Caco-2 (cell line): ENCODE measurements at places on chromosomes 7 and 10. TPM values are rescaled to one million over a fixed set of nuclear protein-coding genes. Genes with fewer than 3 reads are reported as not detected.

GRCh38 chr10:77943121-77943901 lies 16.8 kb upstream of the DLG5 start:
- H3K4me1 ChIP-seq, result peaks cover 10% of the 10 kb centered on the region; the same call in 1 of the 2 replicates
- DNase-seq, result peak; percentile 52
- H3K27me3 ChIP-seq, result no peaks in the 10 kb centered on the region
- H3K27ac ChIP-seq, result no peak overlapping the region
- no peak overlapping the region for H3K4me3 ChIP-seq

- no peaks in the 10 kb centered on the region for H3K36me3 ChIP-seq
- no peak for DNase-seq
- no peak overlapping the region for H3K4me3 ChIP-seq
- H3K27ac ChIP-seq, result no peak overlapping the region
These were observed 56.6 kb downstream of the MKX start for GRCh38 chr10:27688991-27689390.

Gene UTF1
- total RNA-seq, result not detected in 2 replicates

GRCh38 chr7:150665089-150665748 lies 20.3 kb upstream of the GIMAP2 start:
- no peaks in the 10 kb centered on the region for H3K36me3 ChIP-seq
- no peaks in the 10 kb centered on the region for H3K27me3 ChIP-seq
- H3K27ac ChIP-seq, result no peak overlapping the region
